Stimulated activated CD8-positive, alpha-beta memory T cell treated with anti-CD3 and anti-CD28 coated beads, Interleukin-4, amount 100 ng/mL, for 1 hour (primary cell): ENCODE measurements at places on chromosomes 11 and 22.

GRCh38 chr22:38513063-38513462 is 7.0 kb upstream of the DDX17 start:
- no peak for DNase-seq

GRCh38 chr22:30882974-30883533 is 85.5 kb downstream of the MORC2 start:
- DNase-seq: no peak

DNA sequence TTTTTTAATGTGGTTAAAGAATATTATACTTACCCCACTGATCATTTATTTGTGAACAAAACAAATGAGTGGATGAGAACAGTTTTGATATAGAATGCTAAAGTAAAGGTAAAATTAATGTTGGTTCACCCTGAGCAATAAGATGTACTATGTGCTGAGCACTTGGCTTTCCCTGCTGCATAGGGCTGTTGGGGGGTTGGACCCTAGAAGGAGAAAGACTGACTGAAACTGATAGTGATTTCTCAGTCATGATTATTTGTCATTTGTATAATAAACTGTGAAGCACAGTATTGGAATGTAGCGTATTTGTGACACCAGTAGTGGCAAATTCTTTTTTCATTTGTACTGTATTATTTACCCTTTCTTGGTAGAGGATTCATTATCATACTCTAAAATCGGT is 63.3 kb downstream of the PRMT3 start:
- DNase-seq: no peak

- no peak for DNase-seq
Measured at GRCh38 chr11:108670451-108670850, 5.6 kb downstream of the DDX10 start.

- DNase-seq: no peak
Measured at GRCh38 chr11:108713076-108713790, 48.4 kb downstream of the DDX10 start.

DNA sequence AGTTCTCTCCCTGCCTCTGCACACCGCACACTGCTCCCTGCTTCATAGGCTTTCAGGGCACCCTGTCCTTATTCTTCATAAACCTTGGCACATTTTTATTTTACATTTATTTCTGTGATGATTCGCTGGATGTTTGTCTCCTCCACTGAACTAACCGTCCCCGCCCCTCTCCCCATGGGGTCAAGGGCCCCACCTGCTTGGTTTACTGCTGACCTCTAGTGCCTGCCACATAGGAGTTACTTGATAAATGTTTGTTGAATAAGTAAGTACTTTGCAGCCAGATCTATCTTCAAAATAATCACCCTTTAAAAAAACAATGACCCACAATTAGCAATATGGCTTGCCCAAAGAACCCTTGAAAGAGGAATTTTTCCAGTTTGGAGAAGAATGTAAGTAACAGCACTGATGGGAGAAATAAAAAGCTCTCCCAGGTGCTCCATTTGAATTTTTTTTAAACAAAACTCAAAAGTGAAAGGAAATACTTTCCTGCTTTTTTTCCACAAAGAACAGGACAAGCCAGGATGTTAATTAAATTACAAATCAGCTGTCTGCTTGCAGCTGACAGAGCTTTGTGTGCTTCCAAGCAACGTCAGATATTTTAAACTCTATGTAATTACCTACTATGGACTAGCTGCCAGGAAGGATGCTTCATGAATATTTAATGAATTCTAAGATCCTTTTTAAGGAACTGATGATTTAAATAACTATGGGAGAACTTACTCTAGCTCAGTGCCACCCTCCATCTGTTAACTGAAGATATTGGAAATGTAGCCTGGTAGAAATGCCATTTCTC is 1083.6 kb downstream of the DLG2 start:
- no peak for DNase-seq

DNA sequence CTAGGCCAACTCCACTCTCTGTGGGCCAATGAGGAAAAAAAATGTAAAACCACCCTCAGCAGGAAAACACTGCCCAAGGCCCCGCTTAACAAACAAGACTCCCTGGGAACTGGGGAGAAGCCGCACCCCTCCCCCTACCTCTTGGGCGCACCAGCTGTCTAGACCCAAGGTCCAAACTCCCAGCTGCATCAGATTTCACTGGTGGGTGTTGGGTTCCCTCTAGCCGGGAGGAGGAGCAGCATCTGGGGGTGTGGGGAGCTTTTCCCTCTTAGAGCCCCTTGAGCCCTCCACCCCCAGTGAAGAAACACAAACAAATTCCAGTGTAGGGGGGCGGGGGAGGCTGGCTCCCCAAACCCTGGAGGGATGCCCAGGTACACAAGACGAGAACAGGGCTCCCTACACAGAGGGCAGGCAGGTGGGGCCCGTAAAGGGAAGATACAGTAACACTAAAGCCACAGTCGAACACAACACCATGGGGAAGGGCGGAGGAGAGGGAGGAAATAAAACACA is 64.9 kb downstream of the NECTIN1 start:
- DNase-seq: no peak

GRCh38 chr11:94851864-94852636 is 83.9 kb downstream of the AMOTL1 start:
- DNase-seq: no peak

DNA sequence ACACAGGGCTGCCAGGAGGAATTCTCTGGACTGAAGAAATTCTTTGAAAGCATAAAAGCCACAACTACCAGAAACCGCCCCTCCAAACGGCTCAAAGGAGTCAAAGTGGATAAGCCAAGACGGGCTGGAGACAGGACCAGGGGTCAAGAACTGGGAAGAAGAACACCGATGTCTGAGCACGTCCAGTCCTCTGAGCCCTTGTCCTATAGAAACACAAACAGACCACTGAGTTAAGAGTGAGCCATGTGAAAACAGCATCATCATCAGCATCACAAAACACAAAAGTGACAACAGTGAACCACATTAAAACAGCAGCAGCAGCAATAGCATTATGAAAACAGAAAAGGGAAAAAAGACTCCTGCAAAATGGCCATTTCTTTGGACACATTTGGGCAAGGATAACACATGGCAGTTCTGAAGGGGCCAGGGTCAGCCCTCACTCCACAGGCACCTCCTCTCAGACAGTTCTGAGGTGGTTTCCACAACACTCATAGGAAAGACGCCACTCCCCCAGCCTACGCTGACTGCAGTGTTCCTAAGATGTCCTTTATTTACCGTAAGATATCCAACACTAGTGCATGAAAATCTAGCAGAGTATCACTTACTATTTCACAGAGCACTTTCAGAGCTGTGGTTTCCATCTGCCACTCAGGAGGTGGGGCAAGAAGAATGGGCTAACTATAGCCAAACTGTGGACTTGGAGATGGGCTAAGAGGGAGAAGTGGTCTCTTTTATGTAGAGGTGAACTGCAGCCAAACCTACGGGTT is 28.6 kb upstream of the YPEL1 start:
- no peak for DNase-seq

- no peak for DNase-seq
Measured at GRCh38 chr11:1553808-1554594, 18.1 kb downstream of the DUSP8 start.

DNA sequence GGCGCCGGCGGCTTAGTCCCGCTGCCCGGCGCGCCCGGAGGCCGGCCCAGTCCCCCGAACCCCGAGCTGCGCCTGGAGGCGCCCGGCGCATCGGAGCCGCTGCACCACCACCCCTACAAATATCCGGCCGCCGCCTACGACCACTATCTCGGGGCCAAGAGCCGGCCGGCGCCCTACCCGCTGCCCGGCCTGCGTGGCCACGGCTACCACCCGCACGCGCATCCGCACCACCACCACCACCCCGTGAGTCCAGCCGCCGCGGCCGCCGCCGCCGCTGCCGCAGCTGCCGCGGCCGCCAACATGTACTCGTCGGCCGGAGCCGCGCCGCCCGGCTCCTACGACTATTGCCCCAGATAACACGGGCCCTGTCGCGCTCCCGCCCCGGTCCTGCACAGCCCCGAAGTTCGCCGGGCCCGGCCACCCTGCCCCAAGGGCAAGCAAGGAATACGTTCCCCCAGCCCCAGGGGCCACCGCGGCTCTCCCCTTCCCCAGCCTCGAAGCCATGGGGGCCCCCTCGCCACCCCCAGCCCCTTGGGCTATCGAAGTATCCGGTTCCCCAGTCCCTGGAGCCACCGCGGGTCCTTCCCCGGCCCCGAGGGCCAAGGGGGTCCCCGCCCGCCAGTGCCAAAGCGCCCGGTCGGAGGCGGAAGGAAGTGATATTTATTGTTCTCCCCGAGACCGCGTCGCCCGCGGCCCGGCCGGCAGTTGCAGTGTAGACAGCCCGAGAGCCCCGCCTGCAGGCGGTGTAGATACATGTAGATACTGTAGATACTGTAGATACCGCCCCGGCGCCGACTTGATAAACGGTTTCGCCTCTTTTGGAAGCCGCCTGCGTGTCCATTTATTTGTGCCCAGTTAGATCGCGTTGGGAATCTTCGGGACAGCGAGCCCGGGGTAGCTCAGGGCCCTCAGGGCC is 6.2 kb downstream of the TBX1 start:
- no peak for DNase-seq

DNA sequence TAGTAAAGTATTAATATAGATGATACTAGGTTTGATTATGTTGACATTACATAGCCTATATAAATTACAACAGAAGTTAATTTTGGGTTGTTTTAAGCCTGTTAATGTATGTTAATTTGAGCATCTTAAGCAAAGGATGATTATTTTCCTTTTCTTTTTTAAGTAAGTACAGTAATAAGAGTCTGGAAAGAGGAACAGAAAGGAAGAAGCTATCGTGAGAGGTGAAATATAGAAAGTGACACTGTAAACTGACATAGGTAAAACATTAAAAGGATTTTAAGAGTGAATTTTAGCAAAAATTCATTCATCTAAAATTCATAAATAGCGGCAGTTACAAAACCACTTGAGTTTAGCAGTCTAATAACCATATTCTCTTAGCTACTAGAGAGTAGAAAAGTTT is 45.5 kb downstream of the FAR1 start:
- DNase-seq: no peak

DNA sequence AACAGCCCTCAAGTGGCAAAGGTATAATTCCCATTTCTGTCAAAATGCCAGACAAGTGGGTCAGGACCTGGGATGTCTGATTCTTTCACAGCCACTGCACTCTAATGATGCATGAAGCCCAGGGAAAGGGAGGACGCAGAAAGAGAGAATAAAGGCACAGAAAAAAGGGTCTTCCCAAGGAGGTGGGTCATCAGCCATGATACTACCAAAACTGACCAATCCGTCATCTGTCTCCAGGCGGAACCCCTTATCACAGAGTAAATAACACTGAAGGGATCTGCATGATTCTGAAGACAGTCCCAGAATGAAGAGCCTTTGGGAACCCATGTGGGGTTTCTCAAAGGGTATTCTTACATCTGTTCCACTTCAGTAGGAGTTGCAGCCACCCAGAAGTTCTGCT is 73.8 kb upstream of the OPCML start:
- no peak for DNase-seq

DNA sequence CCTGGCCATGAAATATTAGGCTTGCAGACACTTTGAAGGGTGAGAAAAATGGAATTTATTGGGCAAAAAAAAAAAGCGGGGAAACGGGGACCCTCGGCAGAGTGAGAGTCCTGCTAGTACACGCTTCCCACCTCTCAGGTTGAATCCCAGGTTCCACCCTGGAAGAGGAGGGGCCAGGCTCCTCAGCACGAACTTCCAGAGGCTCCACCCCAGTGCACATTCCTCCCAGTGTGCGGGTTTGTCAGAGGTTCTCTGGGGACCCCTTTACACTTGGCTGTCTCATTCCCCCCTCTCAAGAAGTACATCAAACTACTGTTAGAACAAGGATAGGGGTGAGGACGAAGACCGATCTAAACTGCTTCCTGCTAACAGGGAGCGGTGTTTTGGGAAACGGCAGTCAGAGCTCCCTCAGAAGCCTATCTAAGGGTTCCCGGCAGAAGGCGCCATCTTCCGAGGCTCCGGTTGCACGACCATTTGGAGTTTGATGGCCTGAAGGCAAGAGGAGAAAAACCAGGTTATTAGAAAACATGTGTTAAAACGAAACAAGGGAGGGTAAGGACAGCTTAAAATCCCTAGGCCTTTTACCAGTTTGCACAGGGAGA is 27.5 kb downstream of the FOLR3 start:
- no peak for DNase-seq

- DNase-seq: no peak
Measured at GRCh38 chr11:31913985-31914384, 102.9 kb upstream of the PAX6 start.

DNA sequence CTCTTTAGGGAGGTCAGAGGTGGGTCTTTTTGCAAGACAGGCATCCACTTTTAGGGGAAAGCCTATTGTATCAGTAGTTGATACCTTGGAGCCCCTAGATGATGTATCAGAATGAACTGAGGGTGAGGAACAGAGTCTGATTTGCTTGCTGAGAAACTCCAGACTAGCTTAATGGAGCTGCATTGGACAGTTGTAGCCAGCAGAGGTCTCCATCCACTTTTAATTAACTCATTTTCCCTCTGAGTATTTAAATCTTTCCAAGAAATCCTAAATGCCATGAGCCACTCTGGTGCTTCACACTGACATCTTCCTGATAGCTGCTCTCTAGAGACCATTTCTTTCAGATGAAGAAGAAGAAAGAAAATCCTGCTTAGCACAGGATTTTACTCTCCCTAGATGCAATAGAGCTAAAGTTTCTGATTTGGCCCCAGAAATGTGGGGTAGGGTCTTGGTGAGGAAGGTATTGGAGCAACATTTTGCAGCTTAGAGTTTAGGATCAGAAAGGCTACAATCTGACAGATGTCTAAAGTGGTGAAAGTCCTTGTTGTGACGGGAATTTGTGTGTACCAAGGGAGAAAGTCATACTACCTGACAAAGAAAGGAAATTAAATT is 38.0 kb downstream of the EXT2 start:
- DNase-seq: no peak

GRCh38 chr11:41201156-41201555 is 258.3 kb downstream of the LRRC4C start:
- no peak for DNase-seq

GRCh38 chr22:31308181-31308580 is 15.9 kb upstream of the PIK3IP1 start:
- no peak for DNase-seq

DNA sequence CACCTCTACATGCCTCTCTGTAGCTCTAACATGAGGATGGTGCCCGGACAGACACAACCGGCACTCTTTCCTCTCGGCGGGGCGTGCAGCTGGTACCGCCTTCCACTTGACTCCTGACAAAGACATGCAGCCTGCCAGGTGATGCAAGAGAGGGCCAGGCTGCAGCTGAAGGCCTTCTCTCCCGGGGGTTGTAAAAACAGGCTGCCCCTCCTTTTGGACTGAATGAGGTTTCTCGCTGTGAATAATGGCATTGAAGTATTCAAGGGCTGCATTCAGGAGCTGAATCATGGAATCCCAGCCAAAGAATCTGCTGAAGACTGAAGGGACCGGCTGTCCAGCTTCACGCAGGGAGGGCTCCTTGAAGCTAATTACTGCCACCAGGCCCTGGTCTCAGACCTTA is 110.9 kb downstream of the GALNT18 start:
- no peak for DNase-seq
